ENCODE measurements at places on chromosomes 12 and 14. TPM values are rescaled to one million over a fixed set of nuclear protein-coding genes. Genes with fewer than 3 reads are reported as not detected.

The SLC8B1 gene
- 35.3 TPM for total RNA-seq

The LMNTD1 gene
- total RNA-seq: 0.27 TPM

DNA sequence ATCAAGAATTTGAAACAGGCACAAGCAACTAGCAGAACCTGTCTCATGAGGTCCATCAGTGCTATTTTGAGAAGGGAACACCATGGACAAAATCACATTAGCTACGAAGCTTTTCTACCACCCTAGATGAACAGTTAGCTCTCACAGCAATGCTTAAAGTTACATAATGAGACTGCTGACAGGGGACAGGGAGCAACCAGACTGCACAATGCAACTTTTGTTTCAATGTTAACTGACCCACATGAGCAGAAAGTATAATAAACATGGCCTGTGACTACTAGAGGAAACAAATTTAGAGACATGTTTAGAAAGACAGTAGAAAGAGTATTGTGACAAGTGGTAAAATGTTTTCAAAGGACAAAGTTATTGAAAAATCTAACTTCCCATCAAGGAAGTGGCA is 282.8 kb downstream of the CEP128 start:
- no peak for DNase-seq

The LRRIQ1 gene
- 4.0 TPM for total RNA-seq

DNA sequence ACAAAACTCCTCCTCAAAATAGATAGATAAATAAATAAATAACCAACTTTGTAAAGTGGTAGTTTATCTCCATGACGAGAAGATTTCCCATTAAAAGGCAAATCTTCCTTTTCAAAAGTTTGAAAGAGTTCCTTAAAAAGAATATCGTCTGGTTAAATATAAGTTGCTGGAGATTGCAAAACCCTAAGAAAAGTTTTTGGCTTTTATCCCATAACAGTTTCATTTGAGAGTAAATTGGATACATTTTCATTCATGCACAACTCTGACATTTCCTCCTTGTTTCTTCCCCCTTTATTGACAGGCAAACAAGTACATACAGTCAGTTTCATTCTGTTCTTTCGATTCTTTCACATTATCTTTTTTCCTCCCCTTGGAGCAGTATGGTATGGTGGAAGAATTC is 45.4 kb upstream of the BTG1 start:
- DNase-seq: no peak

The GPRC5D gene
- total RNA-seq: not detected

DNA sequence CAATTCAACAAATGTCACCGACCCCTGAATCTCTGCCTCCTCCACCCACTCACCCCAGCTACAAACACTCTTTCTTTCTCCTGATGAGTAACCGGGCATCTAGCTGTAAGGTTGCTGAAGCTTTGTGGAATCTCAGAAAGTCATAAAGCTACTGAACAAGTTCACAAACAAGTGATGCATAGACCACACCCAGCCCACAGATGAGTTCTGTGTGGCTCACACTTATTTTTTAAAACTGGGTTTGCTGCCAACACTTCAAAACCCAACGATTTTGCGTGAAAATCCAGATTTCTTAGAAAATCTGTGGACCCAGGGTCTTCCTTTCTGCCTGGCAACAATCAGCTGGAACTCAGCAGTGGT is 96.1 kb downstream of the APAF1 start:
- no peak for DNase-seq

The RNF212B gene
- 0.40 TPM for total RNA-seq

GRCh38 chr12:71652656-71653055 is 11.0 kb downstream of the ZFC3H1 start:
- no peak for DNase-seq

GRCh38 chr14:67319142-67319541 is 40.5 kb downstream of the ATP6V1D start:
- no peak for DNase-seq

DNA sequence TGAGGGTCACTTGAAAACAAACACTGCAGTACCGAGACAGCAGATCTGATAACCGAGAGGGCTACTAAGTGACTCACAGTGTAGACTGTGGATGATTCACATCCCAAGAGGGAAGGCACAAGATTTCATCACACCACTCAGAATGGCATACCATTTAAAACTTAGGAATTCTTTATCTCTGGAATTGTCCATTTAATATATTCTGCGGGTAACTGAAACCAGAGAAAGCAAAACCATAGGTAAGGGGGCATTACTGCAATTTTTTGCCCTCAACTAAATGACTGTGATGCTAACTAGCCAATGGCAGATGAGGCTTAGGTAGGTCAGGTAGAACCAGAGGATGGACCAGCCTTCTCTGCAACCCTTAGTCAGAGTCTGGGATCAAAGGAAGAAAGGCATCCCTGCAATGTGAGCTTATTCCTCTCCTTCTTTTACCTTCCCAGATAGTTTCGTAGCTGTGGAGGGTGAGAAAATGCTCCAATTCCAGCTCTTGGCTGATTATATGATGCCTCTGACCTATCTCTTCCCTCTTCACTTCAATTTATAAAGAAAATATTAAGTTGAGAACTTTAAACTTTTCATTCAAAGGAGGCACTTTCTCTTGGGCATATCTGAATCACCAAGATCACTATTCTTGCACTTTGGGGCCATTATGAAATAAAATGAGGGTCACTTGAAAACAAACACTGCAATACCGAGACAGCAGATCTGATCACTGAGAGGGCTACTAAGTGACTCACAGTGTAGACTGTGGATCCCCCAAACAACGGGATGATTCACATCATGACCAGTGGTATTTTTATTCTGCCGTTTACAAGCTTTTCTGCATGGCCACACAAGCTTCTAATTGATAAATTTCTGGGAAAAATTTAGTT is 6.8 kb downstream of the ART4 start:
- no peak for DNase-seq

DNA sequence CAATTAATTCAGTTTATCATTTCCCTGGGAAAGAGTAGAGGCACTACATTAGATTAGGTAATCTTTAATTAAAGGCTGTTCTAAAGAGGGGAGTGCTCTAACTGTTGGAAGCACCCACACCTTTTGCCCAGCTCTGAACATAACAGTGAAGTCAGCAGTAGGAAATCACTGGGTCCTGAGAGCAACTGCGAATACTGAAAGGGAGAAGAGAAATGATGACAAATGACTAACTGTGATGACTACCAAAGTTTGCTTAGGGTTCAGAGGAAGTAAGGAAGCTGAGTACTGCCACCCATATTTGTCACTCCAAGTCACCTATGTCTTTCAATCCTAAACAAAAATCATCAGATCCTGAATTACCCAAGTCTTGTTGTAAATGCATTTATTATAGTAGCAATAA is 140.6 kb downstream of the EPS8 start:
- no peak for DNase-seq

The NKX2-1 gene
- total RNA-seq: 341 TPM

DNA sequence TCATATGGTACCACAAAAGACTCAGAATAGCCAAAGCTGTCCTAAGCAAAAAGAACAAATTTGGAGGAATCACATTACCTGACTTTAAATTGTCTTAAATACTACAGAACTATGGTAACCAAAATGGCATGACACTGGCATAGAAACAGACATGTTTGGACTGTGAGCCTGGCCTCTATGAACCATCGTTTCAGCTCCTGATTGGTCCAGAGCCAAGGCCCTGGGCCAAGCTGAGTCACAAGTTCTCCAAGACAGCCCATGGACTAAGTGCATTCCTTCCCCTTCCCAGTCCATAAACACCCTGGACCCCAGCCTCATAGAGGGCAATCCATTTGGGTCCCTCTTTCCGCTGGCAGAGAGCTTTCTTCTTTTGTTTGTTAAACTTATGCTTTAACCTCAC is 12.1 kb upstream of the PRR4 start:
- DNase-seq: no peak

- DNase-seq: no peak
Measured at GRCh38 chr12:26711569-26711968, 121.4 kb downstream of the ITPR2 start.

GRCh38 chr12:11568155-11568761 is 81.2 kb upstream of the ETV6 start:
- DNase-seq: no peak

GRCh38 chr12:54661048-54661447 is 12.9 kb upstream of the DCD start:
- no peak for DNase-seq

Data from thyroid gland (tissue), 4 donors.